Glomerular endothelial cell (primary cell): ENCODE measurements at places on chromosomes 7 and 10. TPM values are rescaled to one million over a fixed set of nuclear protein-coding genes. Genes with fewer than 3 reads are reported as not detected.

Gene AOAH
- total RNA-seq = 0.64 TPM in 1 of 2 replicates, not detected in the other

Gene TMEM130
- total RNA-seq = not detected in 2 replicates

Gene SLC18A3
- not detected in 2 replicates for total RNA-seq

Gene OR2F1
- total RNA-seq = not detected in 2 replicates

Gene NODAL
- not detected in 2 replicates for total RNA-seq

Gene RNF32
- total RNA-seq = 0.12 and 0.15 TPM in 2 replicates
